Left ventricle myocardium inferior (tissue), 1 donor: ENCODE measurements at places on chromosomes 16 and 17. TPM values are rescaled to one million over a fixed set of nuclear protein-coding genes. Genes with fewer than 3 reads are reported as not detected.

DNA sequence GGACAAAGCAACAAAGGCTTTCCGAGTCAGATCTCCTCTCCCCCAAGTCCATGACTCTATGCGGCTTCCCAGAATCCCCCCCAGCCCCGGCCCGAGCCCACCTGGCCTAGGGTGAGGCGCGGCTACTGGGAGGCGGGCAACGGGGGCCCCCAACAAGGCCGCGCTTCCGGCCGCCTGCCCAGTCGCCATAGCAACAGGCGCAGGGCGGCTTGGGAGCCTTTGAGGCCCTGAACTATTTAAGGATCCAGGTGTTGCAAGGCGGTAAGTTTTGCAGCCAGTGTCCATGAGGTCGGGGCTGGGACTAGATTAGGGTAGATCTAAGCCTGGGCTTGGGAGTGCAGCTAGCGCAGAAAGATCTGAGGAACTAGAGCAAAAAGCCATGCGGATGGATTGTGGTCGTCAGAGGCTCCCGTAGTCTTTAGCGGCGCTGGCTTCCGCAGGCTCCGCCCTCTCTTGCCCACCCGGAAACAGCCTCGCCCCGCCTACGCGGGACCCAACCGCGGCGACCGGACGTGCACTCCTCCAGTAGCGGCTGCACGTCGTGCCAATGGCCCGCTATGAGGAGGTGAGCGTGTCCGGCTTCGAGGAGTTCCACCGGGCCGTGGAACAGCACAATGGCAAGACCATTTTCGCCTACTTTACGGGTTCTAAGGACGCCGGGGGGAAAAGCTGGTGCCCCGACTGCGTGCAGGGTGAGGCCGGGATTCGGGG is at the start of the genes KIAA0753 and TXNDC17:
TSS of gene KIAA0753 (minus strand) at position 176 of the 711 bp plus-strand sequence. CDS start 5,608 bp downstream, outside the sequence.
TSS of gene TXNDC17 (plus strand) at position 525 of the 711 bp plus-strand sequence. CDS start at position 548, 23 bp downstream.
- H3K27ac ChIP-seq, result peak within 1 kb of the TSS; percentile 95
- H3K27me3 ChIP-seq, result no peaks in the 10 kb centered on the region
- peaks cover 33% of the 10 kb centered on the region for H3K36me3 ChIP-seq

PRAC2 gene
- total RNA-seq, result not detected

DNA sequence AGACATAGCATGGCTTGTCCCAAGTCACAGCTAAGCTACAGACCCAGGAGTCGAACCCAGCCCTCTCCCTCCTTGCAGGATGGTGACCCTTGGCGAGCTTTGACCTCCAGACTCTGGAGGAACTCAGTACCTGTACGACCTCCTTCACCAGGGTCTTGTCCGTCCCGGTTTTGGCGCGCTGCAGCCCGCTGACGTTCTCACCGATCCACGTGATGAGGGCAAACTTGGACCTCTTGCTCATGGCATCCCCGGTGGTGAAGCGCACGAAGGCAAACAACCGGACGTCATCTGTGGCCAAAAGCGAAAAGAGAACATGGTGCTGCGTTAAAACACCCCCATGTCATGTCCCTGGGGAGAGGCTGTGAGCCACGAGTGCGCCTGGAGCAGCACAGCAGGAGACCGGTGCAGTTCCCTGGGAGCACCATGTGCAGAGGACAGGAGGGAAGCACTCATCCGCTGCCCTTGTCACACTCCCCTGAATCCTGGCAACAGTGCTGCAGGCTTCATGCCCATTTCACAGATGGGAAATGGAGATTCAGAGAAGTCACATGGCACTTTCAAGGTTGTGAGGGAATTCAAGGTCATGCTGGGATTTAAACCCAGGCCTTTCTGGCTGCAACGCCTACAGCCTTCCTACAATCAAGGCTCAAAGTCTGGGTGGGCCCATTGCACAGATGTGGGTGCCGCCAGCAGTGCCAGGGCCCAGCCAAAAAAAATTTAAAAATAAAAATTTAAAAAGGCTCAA is 27.7 kb downstream of the COTL1 start:
- no peaks in the 10 kb centered on the region for H3K4me1 ChIP-seq
- no peaks in the 10 kb centered on the region for H3K27me3 ChIP-seq
- no peaks in the 10 kb centered on the region for H3K36me3 ChIP-seq
- no peak overlapping the region for H3K27ac ChIP-seq
- DNase-seq, result no peak

GRCh38 chr17:37742116-37742761 is 2.6 kb downstream of the HNF1B start:
- peaks cover 100% of the 10 kb centered on the region for H3K27me3 ChIP-seq
- H3K4me1 ChIP-seq, result peaks cover 32% of the 10 kb centered on the region
- peak overlapping the region; percentile 57 for H3K4me3 ChIP-seq
- no peak for DNase-seq

DNA sequence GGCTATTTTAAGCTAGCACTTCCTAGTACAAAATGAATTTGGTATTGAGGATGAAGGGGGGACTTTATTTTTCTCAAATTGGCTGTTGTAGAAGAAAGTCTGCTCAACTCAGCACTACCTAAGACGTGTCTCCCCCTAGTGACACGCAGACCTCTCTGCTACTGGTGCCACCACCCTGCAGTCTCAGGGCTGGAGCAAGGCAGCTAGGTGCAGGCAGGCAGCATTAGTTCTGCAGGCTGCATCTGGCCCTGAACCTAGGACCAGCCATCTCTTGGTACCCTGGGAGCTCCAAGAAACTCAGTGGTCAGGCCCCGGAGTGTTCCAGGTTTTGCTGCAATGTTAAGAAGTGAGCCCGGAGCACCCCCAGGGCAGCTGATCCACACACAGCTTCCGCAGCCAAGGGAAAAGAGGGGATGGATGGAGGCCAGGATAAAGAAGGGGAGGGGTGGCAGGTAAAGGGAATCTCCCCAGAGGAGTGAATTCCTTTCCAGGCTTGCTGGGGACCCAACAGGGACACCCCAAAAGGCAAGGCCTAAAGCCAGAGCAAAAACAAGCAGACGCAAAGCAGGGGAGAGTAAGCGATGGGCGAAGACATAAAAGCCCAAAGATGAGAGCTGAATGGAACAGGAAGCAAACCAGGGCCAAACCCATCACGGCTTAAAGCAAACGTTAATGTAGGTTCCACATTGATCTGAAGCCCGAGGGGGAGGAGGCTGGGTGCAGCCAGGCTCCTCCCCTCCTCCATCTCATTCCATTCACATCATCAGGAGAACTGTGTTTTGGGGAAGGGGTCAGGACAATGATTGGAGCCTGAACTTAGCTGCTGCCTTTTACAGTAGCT is 200.5 kb downstream of the ZFHX3 start:
- H3K27me3 ChIP-seq, result no peaks in the 10 kb centered on the region
- H3K4me1 ChIP-seq, result peaks cover 86% of the 10 kb centered on the region
- no peak overlapping the region for H3K4me3 ChIP-seq
- DNase-seq, result no peak
- H3K27ac ChIP-seq, result peak overlapping the region; percentile 81
- no peaks in the 10 kb centered on the region for H3K36me3 ChIP-seq

CRISPLD2 gene
- 12.8 TPM for total RNA-seq

DNA sequence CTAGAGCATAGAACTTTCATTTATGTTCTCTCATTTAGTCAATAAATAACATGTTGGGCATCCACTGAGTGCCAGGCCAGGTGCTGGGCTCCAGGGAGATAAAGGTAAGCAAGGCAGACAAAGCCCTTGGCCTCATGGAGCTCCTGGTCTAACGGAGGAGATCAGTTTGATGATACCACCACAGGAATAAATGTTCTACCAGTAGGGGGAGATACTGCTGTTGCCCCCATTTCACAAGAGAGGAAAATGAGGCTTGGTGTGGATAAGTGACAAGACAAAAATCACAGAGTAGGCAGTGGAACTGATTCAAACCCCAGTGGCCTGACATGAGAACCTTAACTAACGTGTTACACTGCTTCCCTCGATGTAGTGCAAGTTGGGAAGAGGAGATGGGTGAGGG is 80.4 kb upstream of the ERCC4 start:
- no peak overlapping the region for H3K4me3 ChIP-seq
- DNase-seq, result no peak
- H3K27ac ChIP-seq, result no peak overlapping the region
- no peaks in the 10 kb centered on the region for H3K4me1 ChIP-seq
